ENCODE measurements at places on chromosomes 2 and 18.
A peak's percentile ranks its signal among the peaks of the same experiment; 100 is the strongest.

DNA sequence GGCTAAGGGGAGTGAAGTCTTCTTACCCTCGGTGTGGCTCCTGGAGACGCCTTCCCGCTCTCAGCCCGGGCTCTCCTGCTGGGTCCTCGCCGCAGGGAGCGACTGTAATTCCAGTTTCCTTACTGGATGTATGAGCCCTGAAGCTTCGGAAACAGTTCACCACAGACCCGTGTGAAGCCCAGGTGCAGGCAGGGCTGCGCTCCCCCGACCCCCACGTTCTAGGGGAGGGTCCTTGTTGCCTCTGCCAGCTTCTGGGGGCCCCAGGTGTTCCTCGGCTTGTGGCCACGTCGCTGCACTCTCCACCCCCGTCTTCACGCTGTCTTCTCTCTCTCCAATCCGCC lies 5.1 kb upstream of the ASB1 start:
- H3K4me3 ChIP-seq, result no peak overlapping the region
- H3K27ac ChIP-seq, result no peak overlapping the region
- peaks cover 2% of the 10 kb centered on the region for H3K36me3 ChIP-seq
- no peak for DNase-seq
- H3K27me3 ChIP-seq, result peaks cover 12% of the 10 kb centered on the region

DNA sequence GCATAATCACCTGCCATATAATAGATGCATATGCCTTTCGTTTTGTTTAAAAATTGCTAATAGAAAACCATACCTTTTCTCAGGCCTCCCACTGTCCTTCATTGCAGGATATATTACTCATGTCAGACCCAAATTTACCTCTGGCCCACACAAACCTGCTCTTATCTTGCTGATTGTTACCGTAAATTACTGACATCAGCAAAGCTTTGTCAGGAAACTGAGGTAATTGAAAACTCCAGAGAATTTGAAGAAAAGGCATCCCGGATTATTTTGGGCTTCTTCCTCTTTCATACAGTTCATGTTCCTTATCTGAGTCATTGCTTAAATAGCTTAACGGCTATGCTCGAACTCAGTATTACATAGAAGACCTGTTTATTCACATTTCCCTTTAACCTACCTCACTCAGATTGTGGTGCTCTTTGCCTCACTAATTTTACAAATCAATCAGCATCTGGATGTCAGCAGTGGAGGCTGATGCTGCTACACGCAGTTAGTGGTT lies 145.7 kb downstream of the ZEB2 start:
- H3K4me3 ChIP-seq, result no peak overlapping the region
- H3K36me3 ChIP-seq, result no peaks in the 10 kb centered on the region
- no peak overlapping the region for H3K27ac ChIP-seq
- H3K4me1 ChIP-seq, result no peaks in the 10 kb centered on the region
- peaks cover 19% of the 10 kb centered on the region for H3K27me3 ChIP-seq

GRCh38 chr2:42752816-42753813 lies 10.8 kb downstream of the OXER1 start:
- no peak overlapping the region for H3K27ac ChIP-seq
- no peaks in the 10 kb centered on the region for H3K4me1 ChIP-seq
- no peak for DNase-seq

GRCh38 chr2:27209621-27210401 lies 2.0 kb upstream of the ATRAID start:
- peaks cover 17% of the 10 kb centered on the region for H3K36me3 ChIP-seq
- no peaks in the 10 kb centered on the region for H3K27me3 ChIP-seq
- H3K4me1 ChIP-seq, result peaks cover 45% of the 10 kb centered on the region
- peak overlapping the region; percentile 29 for H3K4me3 ChIP-seq

- H3K27ac ChIP-seq, result no peak overlapping the region
- H3K27me3 ChIP-seq, result peaks cover 5% of the 10 kb centered on the region
- no peaks in the 10 kb centered on the region for H3K36me3 ChIP-seq
- no peak overlapping the region for H3K4me3 ChIP-seq
- no peaks in the 10 kb centered on the region for H3K4me1 ChIP-seq
Observed at GRCh38 chr2:227748079-227748478, 2.4 kb downstream of the SCYGR8 start.

- DNase-seq, result no peak
- H3K4me1 ChIP-seq, result peaks cover 8% of the 10 kb centered on the region
- H3K36me3 ChIP-seq, result no peaks in the 10 kb centered on the region
Observed at GRCh38 chr2:186426153-186427016, 59.7 kb upstream of the ZC3H15 start.

DNA sequence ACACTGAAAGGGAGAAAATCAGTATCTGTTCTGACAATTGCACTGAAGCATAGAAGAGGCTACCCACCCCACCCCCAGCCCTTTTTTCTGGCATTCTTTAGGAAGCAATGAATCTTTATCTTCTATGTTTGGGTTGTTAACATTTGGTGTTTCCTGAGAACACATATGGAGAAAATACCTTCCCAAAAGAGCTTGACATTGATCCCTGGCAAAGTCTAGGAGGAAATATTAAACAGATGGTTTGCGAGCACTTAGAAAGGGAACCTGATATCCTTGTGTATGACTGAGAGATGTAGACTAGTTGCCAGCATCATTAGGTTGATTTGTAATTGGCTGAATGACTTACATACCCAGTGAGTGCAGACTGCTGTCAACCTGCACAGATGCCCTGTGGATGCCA lies 42.9 kb downstream of the DOK1 start:
- H3K4me3 ChIP-seq, result no peak overlapping the region
- no peak overlapping the region for H3K27ac ChIP-seq
- no peaks in the 10 kb centered on the region for H3K4me1 ChIP-seq

DNA sequence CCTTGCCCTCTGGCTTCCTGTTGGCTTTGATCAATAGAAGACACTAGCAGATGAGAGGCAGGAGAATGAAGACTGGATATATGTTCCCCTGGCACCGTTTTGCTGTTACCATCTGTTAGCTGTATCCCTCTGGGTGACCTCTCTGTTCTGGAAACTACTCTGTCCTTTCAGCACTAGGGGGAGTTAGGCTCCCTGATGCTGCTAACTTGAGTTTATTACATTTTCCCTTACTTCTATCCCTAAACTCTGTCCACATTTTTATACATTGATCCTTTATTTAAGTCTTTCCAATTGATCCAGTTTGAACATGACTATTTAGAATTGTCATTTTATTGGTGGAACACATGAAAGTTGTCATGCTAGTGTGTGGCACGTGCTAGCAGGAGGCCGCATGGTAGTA lies 1014.3 kb upstream of the CDH2 start:
- H3K4me3 ChIP-seq, result no peak overlapping the region
- no peaks in the 10 kb centered on the region for H3K4me1 ChIP-seq
- DNase-seq, result no peak
- H3K27me3 ChIP-seq, result no peaks in the 10 kb centered on the region
- no peaks in the 10 kb centered on the region for H3K36me3 ChIP-seq

DNA sequence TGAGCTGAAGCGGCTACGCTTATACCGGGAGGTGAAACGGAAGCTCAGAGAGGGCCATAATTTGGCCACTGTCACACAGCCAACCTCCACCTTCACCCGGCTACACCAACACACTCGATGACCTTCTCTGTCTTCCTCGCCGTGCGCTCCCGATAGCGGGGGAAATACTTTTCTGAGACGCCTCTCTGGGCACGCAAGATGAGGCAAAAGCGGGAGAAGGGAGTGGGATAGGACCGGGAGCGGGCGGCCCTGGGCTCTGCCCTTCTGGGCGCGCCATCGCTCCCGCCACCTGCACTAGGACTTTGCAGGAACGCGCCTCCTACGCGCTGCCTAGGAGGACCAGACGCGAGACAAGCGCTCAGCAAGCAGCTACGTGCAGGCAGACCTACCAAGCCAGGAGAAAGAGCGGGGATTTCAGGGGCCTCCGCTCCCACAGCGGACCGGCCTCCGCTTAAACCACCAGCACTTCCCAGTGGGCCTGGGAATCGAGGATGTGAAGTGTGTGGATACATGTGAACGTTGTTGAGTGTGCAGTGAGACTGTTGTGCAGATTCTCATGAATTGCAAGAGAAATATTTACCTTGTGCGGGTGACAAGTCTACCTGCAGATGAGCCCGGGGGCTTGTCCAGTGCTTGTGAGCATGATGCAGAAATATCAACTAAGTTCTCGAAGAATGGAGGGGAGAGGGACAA lies 11.4 kb downstream of the SIX3 start:
- no peaks in the 10 kb centered on the region for H3K36me3 ChIP-seq
- H3K27ac ChIP-seq, result no peak overlapping the region
- peaks cover 92% of the 10 kb centered on the region for H3K27me3 ChIP-seq
- H3K4me1 ChIP-seq, result peaks cover 23% of the 10 kb centered on the region
- no peak for DNase-seq
- no peak overlapping the region for H3K4me3 ChIP-seq

- H3K4me3 ChIP-seq, result no peak overlapping the region
- no peaks in the 10 kb centered on the region for H3K36me3 ChIP-seq
- H3K27ac ChIP-seq, result peak overlapping the region; percentile 15
- DNase-seq, result peak; percentile 40
- H3K27me3 ChIP-seq, result peaks cover 40% of the 10 kb centered on the region
Observed at GRCh38 chr2:217902379-217903141, 100.2 kb downstream of the TNS1 start.

GRCh38 chr2:214503568-214503967 lies 92.7 kb downstream of the VWC2L start:
- no peaks in the 10 kb centered on the region for H3K36me3 ChIP-seq
- H3K27me3 ChIP-seq, result no peaks in the 10 kb centered on the region
- no peaks in the 10 kb centered on the region for H3K4me1 ChIP-seq
- H3K27ac ChIP-seq, result no peak overlapping the region

DNA sequence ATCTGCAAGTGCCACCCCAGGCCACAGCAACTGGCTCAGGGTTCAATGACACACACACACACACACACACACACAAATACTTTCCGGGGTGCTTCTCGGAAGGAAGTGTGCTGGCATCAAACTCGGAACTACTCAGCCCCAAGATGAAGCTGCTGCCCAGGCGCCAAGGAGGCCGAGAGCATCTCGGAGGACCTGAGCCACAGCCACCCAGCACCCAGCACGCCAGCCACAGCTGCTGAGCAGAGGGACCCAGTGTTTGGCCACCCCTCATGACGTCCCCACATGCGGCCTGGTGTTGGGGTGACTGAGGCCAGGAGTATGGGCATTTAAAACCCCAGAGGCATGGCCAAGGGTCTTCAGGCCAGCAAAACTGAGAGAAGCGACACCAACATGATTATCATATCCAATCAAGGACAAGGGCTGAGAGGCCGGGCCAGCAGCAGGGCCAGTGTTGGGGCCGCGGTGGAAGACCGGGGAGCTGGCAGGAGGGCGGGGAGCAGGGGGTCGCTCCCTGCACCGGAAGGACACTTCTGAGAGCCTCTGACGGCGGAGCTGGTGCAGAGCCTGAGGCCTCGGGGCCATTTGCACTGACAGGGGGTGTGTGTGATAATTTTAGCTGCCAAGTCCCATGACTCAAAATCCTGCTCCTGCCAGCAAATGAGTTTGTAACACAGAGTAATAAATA lies 61.8 kb downstream of the BIN1 start:
- no peak for DNase-seq
- no peak overlapping the region for H3K27ac ChIP-seq
- H3K4me1 ChIP-seq, result peaks cover 2% of the 10 kb centered on the region
- H3K36me3 ChIP-seq, result peaks cover 9% of the 10 kb centered on the region
- H3K4me3 ChIP-seq, result no peak overlapping the region

- no peak overlapping the region for H3K4me3 ChIP-seq
- no peak for DNase-seq
- H3K36me3 ChIP-seq, result no peaks in the 10 kb centered on the region
- H3K27me3 ChIP-seq, result peaks cover 32% of the 10 kb centered on the region
- no peak overlapping the region for H3K27ac ChIP-seq
Observed at GRCh38 chr2:9764153-9764778, 79.0 kb upstream of the TAF1B start.

DNA sequence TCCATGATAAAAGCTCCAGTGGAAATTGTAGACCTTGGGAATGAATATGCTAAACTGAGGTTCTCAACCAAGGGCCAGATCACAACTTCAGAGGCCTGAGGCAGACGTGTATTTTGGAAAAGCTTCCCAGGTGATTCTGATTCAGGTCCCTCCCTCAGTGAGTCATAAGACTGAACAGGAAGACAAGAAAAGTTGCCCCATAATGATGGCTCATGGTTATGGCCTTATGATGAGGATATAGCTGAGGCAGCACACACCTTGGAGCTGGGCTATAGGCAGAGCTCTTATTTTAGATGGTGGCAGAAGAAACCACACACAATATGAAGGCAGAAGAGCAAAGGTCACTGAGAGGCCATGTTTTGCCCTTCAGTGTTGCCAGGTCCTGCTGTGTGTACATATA lies 9.6 kb downstream of the ANTXR1 start:
- H3K27me3 ChIP-seq, result peaks cover 28% of the 10 kb centered on the region
- no peaks in the 10 kb centered on the region for H3K4me1 ChIP-seq
- H3K4me3 ChIP-seq, result no peak overlapping the region
- H3K36me3 ChIP-seq, result no peaks in the 10 kb centered on the region
- DNase-seq, result no peak

DNA sequence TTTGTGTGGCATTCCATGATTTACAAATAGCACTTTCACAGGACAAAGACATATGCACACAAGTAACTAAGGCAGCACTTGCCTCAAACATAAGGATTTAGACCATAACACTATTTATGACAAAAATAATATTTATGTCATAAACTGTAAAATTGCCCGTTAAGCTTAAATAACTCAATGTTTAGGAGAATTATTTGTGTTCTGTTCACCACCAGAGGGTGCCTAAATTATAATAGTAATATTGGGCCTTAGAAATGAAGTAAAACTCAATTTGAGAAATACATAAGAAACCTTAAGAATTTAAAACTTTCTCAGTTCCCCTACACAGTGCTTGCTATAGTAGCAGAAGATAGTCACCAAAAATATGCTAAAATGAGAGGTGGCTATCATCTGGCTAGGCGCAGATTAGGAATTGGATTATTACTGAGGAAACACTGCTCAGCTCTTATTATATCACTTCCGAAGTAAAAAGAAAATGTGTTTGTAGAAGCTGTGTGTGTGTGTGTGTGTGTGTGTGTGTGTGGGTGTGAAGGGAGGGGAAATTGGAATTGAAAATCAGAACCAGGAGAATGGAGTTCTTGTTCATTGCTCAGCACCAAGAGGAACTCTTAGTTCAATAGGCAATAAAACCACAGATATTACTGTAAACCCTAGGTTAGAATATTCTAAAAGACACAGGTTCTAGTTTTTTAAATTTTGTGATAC lies 4.9 kb upstream of the CHN1 start:
- H3K27ac ChIP-seq, result no peak overlapping the region
- H3K36me3 ChIP-seq, result peaks cover 1% of the 10 kb centered on the region
- peaks cover 7% of the 10 kb centered on the region for H3K4me1 ChIP-seq
- no peak for DNase-seq
- no peak overlapping the region for H3K4me3 ChIP-seq

DNA sequence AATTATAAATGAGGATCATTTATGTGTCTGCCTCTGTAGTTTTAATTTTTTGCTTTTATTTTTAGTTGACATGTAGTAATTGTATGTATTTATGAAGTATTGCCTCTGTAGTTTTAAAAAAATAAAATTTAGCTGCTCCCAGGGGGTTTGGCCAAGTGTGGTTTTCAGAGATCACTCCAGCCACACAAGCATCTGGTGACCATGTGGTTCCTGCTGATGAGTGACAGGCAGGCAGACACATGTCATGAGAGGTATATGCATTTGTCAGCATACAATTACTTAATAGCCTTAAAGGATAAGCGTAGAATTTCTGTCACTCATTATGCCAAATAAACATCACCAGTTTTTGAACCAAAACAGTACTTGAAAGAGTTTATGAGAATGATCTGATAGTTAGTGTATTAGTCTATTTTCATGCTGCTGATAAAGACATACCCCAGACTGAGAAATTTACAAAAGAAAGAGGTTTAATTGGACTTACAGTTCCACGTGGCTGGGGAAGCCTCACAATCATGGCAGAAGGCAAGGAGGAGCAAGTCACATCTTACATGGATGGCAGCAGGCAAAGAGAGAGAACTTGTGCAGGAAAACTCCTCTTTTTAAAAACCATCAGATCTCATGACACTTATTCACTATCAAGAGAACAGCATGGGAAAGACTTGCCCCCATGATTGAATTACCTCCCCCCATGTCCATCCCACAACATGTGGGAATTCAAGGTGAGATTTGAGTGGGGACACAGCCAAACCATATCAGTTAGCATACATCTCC lies 29.6 kb downstream of the MREG start:
- H3K27ac ChIP-seq, result no peak overlapping the region
- peaks cover 13% of the 10 kb centered on the region for H3K4me1 ChIP-seq
- H3K4me3 ChIP-seq, result no peak overlapping the region
